ENCODE measurements at places on chromosomes 3 and 15.

- DNase-seq, result no peak
Measured at GRCh38 chr15:38620098-38620497, 55.5 kb upstream of the RASGRP1 start.

- no peak for DNase-seq
Measured at GRCh38 chr3:154168998-154169795, 48.0 kb downstream of the ARHGEF26 start.

DNA sequence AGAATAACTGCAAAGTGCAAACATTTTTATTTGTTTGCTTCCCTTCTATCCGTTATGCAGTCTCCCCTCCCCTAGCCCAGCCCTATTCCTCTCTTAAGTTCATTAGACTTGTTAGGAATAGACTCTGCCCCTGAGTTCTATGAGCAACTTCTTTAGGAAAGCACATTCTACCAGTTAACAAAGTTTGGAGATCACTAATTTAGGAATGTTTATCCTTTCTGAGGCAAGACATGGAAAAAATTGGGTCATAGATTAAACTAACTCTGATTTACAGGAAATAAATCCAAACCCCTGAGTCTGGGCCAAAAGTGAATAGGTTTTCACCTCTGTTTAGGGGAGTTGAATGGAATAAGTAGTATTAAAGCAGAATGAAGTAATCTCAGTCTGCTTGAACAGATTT lies 34.4 kb downstream of the C3orf80 start:
- no peak for DNase-seq

- DNase-seq, result no peak
Measured at GRCh38 chr3:10280177-10280529, 12.6 kb downstream of the GHRL start.

DNA sequence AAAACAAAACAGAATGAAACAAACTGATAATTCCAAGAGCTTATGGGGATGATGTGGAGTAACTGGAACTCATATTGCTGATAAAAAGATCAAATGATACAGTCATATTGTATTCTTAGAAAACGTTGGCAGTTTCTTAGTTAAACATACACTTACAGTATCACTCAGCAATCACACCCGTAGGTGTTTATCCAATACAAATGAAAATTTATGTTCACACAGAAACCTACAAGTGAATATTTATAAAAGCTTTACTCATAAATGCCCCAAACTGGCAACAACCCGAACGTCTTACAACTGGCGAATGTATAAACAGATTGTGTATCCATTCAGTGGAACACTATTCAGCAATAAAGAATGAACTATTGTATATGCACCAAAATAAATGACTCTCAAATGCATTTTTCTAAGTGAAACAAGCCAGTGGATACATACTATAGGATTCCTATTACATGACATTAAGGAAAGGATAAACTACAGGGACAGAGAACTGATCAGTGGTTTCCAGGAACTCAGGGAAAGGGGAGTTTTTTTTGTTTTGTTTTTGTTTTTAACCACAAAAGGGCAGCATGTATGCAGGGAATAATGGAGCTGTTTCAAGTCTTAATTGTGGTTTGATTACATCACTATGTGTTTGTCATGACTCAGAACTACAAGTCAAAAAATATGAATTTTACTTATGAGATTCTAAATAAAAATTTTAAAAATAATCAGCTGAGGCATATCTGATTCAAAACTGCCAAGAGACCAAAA lies 71.8 kb upstream of the NDUFB4 start:
- DNase-seq, result no peak

GRCh38 chr15:77513226-77513625 lies 92.5 kb downstream of the HMG20A start:
- no peak for DNase-seq

- DNase-seq, result no peak
Measured at GRCh38 chr15:60458721-60459120, 20.2 kb downstream of the ICE2 start.

DNA sequence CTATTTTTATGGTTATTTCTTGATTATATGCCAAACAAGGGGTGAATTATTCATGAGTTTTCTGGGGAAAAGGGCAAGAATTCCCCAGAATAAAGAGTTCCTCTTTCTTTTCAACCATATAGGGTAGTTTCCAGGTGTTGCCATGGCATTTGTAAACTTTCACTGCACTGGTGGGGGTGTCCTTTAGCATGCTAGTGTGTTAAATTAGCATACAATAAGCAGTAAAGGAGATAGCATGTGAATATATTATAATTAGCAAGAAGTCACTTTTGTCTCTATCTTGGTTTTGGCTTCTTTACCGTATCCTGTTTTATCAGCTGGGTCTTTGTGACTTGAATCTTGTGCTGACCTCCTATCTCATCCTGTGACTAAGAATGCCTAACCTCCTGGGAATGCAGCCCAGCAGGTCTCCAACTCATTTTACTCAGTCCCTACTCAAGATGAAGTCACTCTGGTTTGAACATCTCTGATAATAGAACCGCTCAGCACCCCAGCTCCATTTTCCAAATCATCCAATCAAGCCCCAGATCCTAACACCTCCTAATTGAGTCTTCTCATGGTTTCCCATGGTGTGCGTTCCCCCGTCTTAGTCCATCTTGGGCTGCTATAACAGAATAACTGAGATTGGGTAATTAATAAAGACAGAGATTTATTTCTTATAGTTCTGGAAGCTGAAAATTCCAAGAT lies 3.4 kb upstream of the SELENOT start:
- no peak for DNase-seq

- DNase-seq, result no peak
Measured at GRCh38 chr3:100001526-100002270, 112.6 kb downstream of the FILIP1L start.

- no peak for DNase-seq
Measured at GRCh38 chr15:41104234-41104633, 11.8 kb downstream of the INO80 start.

GRCh38 chr3:155392138-155392537 lies 98.7 kb upstream of the STRIT1 start:
- DNase-seq, result no peak

- peak; percentile 53 for DNase-seq
Measured at GRCh38 chr15:40843885-40844695, at the start of gene SPINT1. Gene SPINT1, plus strand, starts transcription at chr15:40844048. Its CDS starts 507 bp downstream, at chr15:40844555.

- no peak for DNase-seq
Measured at GRCh38 chr3:72571052-72571451, 277.2 kb downstream of the SHQ1 start.

Measured in activated CD4-positive, alpha-beta T cell treated with anti-CD3 and anti-CD28 coated beads, Interleukin-2, amount 50 U/mL, for 24 hours (primary cell).